ENCODE measurements at places on chromosomes 6 and 20.

- no peak for DNase-seq
Measured at GRCh38 chr6:37173493-37174195, 3.7 kb downstream of the PIM1 start.

DNA sequence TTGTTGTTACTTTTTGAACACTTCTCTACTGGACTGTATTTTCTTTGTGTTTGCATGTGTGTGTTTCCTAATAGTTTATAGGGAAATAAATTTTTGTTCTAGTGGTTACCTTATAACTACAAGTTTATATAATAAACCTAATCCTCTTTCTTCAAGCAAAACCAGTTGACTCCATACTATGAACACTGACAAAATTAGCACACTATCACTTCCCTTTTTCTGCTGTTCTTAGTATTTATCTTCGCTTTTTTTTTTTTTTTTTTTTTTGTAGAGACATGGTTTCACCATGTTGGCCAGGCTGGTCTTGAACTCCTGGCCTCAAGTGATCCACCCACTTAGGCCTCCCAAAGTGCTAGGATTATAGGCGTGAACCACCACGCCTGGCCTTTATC, 25.0 kb upstream of the C6orf62 start:
- DNase-seq: no peak

GRCh38 chr20:45052698-45053429, 48.1 kb downstream of the KCNS1 start:
- peak; percentile 42 for DNase-seq

DNA sequence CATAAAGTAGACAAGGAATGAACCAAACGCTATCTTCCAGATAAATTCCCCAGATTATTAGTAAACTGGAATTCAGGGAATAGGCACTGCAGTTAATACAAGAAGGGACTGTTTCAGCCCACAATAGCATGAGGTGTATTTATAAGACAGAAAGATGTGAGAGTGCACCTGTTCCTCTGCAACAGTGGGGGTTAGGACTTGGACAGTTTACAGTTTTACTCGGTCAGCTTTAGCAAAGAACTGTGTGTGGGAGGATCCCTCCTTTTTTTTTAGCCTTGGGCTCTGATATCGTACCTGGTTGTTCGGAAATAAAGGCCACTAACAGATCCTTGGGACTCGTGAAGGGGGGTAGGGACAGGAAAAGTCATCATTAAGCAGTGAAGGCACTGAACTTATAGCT, 2.0 kb upstream of the MYLIP start:
- no peak for DNase-seq

DNA sequence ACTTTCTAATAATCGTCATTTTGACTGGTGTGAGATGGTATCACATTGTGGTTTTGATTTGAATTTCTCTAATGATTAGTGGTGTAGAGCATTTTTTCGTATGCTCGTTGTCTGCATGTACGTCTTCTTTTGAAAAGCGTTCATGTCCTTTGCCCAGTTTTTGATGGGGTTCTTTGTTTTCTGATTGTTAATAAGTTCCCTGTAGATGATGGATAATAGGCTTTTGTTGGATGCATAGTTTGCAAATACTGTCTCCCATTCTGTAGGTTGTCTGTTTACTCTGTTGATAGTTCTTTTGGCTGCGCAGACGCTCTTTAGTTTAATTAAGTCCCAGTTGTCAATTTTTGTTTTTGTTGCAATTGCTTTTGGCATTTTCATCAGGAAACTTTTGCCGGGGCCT, 32.3 kb upstream of the XRN2 start:
- no peak for DNase-seq
